RWPE1 (cell line): ENCODE measurements at places on chromosomes 5 and 9.

- no peak for DNase-seq
These were observed 145.7 kb upstream of the GNA14 start for GRCh38 chr9:77793849-77794248.

GRCh38 chr5:10441992-10442435 is 335 bp downstream of the ROPN1L start:
- no peak for DNase-seq

DNA sequence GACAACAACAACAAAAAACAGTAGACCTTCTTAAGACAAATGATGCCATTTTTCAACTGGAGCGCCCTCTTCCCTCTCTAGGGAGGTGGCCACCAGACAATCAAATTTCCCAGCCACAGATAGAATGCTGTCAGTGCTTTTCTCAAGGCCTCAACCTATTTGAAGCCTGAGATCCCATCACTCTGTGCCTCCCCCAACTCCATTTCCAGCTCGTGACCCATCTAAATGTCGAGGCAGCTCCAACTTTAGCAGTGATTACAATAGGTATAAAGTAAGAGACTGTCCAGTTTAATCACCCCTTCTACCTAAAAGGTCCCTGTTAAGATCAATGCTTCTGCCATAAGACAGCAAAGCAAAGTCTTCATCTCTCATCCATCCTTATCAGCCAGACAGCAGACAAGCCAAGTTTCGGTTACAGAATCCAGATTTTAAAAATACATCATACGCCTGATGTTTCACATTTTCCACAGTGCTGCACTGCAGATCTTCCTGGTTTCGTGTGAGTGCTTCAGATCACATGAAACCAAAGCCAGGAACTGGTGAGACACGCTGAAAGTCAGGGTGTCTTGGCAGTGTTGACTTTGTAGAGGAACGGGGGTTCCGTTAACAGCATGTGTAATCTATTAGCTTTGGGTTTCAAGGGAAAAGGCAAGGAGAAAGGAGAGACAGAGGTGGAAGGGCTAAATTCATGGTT is 447.8 kb downstream of the ENC1 start:
- no peak for DNase-seq

GRCh38 chr9:132099741-132100407 is 20.2 kb upstream of the MED27 start:
- DNase-seq = no peak

GRCh38 chr9:129026442-129027223 is 1.5 kb downstream of the SH3GLB2 start:
- peak; percentile 64 for DNase-seq

GRCh38 chr5:139760066-139761056 is 35.2 kb upstream of the PSD2 start:
- no peak for DNase-seq

DNA sequence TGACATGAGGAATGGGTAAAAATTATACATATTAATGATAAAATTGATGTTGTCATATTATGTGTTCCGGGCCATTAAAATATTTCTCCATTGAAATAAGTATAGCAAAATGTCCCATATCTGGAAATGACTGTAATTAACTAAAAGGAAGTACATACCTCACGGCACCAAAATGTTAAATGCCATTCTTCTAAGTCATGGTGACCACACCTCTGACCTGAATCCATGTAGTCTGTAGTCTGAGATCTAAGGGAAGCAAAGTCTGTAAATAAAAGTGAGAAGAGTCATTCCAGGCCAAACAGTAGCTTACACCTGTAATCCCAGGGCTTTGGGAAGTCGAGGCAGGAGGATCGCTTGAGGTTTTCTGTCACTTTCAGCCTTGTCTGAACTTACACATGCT is 8.7 kb upstream of the GDA start:
- DNase-seq = peak; percentile 36

DNA sequence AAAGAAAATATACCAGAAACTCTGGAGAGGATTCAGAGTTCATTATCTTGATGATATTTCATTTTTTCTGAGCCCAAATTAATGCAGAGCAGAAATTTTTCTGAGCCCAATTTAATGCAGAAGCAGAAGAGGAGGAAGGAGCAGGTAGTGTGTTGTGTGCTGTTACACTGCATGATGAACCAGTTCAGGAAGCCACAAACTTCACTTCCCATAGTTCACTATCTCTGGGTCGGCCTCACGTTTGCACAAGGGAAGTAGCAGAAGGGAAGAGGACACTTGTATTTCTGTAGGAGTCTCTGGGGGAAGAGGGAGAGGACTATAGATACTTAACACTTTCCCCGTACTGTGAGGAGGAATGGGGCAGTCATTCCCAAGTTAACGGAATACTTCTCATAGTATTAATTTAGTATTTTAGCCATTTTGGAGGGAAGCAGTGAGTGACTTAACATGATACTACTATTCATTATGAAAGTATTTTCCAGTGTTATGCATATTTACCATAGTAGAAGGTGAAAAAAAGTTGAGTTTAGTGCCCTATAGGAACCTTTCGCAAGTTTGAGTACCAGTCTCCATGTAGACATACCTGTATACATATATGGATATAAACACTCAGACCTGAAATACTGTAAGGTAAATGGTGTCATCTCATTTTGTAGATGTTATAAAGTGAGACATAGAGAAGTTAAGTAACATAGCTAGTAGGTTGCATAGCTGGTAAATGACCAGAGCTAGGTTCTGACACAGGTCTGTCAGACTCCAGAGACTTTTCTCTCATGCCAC is 30.0 kb downstream of the XPA start:
- DNase-seq = no peak

DNA sequence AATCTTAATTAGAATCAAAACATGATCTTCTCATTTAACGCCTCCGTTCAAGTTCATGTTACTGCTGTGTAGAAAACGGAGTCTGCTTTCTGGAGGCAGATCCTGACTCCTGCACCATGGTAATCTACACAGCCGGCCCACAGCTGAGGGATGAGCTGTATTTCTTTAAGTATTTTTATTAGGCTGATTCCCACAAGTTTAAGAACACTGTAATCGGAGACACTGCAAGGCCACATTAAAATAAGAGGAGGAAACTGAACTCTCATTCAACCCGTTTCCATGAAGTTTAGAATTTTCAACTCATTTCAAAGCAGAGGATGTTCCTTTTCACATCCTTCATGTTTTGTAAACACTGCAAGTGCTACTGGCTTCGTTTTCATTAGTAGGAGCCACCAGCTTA is 372.2 kb downstream of the NFIB start:
- DNase-seq = no peak

GRCh38 chr5:35665096-35665495 is 47.4 kb downstream of the SPEF2 start:
- no peak for DNase-seq

- no peak for DNase-seq
These were observed 646.1 kb upstream of the SEMA6A start for GRCh38 chr5:117220730-117221129.

GRCh38 chr9:93058355-93059010 is at the start of gene SUSD3:
Gene SUSD3, plus strand, starts transcription at chr9:93058701. Its CDS starts 42 bp downstream, at chr9:93058743.
- peak; percentile 80 for DNase-seq

GRCh38 chr9:124551472-124552272 is 44.5 kb upstream of the NR5A1 start:
- DNase-seq = peak; percentile 82

DNA sequence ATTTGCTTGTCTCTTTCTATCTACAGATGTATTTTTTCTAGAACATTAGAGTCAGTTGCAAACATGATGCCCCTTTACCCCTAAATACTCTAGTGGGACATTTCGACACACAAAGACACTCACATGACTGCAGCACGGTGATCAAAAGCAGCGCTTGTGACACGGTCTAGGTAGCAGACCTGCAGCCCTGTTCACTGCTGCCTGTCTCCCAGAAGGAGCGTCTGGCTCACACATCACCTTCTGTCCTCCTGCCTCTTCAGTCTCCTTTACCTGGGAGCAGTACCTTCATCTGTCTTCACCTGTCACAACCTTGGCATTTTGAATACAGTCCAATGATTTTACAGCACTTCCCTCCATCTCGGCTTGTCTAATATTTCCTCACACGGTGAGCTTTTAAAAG is 51.9 kb upstream of the SH3PXD2B start:
- no peak for DNase-seq

DNA sequence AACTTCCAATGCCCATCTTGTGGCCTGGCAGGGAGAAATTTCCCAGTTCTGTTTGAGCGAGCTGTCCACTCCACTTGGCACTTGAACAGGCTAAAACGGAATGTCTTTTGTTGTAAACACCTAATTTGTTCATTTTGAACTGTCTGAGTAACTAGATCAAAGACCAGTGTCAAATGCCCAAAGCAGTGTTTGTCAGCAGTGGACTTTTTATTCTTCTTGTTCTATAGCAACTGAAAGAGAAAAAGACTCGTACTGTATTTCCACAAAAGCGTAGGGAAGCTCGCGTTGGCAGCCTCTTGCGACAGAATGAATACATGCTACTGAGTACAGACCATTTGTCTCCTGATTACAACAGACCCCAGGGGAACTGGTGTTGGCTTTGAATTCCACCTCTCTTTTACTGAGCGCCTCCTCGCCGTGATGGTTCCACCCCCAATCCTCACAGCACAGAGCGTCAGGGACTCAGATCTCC is 601.8 kb upstream of the ZNF608 start:
- no peak for DNase-seq

DNA sequence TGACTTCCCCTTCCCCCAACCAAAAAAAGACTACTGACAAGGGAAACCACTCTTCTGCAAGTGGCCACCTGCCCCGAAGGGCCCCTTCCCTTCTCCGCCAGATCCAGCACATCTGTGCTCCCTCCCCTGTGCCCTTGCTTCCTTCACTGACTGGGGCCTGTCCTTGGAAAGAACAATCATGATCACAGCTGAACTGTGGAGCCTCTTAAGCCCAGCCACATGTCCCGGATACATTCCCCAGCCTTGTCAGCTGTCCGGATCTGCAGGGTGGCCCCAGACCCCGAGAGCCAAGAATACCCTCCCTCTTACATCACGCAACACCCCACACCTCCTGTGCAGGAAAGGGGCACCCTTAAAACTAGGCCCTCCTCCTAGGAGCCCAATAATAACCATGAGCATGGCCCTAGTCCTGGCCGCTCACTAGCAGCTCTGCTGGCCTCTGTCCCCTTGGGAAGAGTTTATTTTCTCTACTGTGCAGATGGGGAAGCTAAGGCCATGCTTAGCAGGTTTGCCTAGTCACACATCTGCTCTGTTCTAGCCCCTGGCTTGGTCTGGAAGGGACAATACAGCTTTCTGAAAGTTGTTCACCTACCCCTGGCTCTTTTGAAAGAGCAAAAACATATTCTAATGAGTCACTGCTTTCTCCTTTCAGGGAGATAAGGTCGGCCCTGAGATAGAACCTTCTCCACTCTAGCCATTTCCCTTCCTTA is 3.8 kb downstream of the SPRY4 start:
- DNase-seq = no peak

DNA sequence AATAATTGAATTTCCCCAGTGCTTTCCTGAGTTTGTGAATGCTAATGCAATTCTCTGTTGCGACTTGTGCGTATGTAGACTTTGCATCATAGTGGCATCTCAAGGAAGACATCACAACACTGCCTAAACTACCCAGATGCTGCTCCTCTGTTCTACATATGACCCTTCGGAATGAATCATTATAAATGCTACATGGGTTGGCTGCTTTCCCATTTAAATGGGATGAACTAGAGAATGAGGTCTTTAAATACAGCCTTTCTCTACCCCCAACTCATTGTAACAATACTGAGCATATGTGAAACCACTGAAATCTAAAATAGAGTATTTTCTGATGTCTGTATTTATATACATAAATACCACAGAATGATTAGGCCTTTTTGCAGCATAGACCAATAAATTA is 136.6 kb upstream of the ICE1 start:
- no peak for DNase-seq

- DNase-seq = no peak
These were observed 225.6 kb downstream of the ARHGEF28 start for GRCh38 chr5:73851471-73852181.

- no peak for DNase-seq
These were observed 67.8 kb upstream of the SLC1A1 start for GRCh38 chr9:4422495-4422894.

DNA sequence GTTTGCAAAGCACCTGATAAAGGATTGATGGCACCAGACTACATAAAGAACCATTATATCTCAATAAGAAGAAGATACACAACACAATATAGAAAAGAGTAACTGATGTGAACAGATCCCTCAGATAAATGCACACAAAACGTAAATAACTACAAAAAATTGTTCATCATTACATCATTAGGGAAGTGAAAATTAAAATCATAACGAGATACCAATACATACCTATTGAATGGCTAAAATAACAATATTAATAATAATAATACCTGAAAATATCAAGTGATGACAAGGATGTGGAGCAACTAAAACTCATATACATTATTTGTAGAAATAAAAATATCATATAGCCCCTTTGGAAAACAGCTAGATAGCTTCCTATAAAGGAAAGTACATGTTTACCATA is 469.5 kb downstream of the DMRTA1 start:
- DNase-seq = no peak

DNA sequence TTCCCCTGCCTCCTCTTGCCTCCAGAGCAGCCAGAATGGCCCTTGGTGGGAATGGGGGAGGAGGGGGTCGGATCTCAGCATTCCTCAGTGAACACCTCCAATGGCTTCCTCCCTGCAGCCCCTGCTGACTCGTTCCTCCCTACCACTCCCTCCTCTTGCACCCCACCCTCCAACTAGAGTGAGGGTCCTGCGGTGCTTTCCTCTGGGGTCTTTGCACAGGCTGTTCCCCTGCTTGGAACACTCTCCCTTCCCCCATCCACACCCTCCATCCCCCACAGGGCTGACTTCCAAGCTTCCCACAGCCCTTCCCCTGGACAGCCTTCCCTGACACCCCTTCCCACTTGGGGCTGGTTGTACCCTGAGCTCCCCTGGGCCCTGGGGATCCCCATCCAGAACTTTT is 70.4 kb upstream of the NEK6 start:
- DNase-seq = no peak

DNA sequence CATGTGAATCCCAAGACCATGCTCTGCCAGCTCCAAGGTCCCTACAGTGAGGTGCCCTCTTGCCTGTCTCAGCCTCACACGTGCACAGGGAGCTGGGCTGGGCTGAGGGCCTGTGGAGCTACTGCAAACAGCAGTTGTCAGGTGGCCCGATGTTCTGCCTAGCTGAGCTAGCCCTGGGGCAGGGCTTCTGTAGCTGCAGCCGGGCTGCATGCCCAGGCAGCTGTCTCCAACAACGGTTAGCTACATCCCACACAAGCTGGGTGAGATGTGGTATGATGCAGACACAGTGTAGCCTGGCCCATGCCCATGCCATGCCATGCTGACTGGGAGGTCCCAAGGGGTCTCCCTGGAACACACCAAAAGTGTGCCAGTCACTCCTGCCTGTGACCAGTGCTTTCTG is 62.0 kb downstream of the MACROH2A1 start:
- no peak for DNase-seq

- DNase-seq = no peak
These were observed 219.1 kb upstream of the PPP1R2B start for GRCh38 chr5:156631005-156631404.

GRCh38 chr5:103840600-103840999 is 278.0 kb upstream of the NUDT12 start:
- DNase-seq = no peak

- no peak for DNase-seq
These were observed 45.8 kb downstream of the MOCS2 start for GRCh38 chr5:53063791-53064190.

DNA sequence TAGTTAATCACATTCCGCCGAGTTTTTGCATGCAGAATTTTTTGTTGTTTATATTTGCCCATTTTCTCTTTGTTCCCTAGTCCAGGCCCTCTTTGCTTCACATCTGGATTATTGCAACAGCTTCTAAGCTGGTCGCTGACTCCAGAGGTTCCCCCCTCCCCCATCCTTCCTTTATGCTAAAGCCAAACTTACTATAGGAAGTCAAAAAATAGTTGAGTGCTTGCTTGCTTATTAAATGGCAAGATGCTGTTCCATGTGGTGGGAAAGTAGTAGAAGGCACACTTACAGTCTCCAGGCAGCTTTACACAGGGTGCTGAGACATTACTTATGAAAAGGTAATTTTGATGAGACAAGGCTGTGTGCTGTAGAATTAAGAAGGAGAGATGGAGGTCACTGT is 1.3 kb downstream of the ZBTB34 start:
- no peak for DNase-seq
